ENCODE measurements at places on chromosomes 11 and 22.

- no peak for DNase-seq
Measured at GRCh38 chr22:36162127-36163034, 1.8 kb upstream of the APOL3 start.

- DNase-seq: peak; percentile 42
Measured at GRCh38 chr11:32892355-32893092, at the start of gene QSER1. Gene QSER1 (plus strand): TSS chr11:32892811. CDS start chr11:32893126, 315 bp downstream.

GRCh38 chr11:94133752-94134151 is 5.1 kb downstream of the PANX1 start:
- no peak for DNase-seq

- DNase-seq: no peak
Measured at GRCh38 chr11:15758857-15759465, 597.4 kb downstream of the SOX6 start.

- DNase-seq: no peak
Measured at GRCh38 chr11:44952500-44953260, 2.0 kb upstream of the TP53I11 start.

GRCh38 chr11:113351068-113351450 is 36.5 kb upstream of the ANKK1 start:
- DNase-seq: no peak

GRCh38 chr22:40046126-40046525 is 51.4 kb downstream of the FAM83F start:
- no peak for DNase-seq
